ENCODE measurements at places on chromosomes 7 and 10. TPM values are rescaled to one million over a fixed set of nuclear protein-coding genes. Genes with fewer than 3 reads are reported as not detected.

Gene OR9A2
- total RNA-seq, result not detected

Gene MMP21
- total RNA-seq, result not detected

Gene RUFY2
- 9.0 TPM for total RNA-seq

Gene SLC13A1
- not detected for total RNA-seq

Measured in airway epithelial cell (primary cell).